Fibroblast of villous mesenchyme (primary cell): ENCODE measurements at places on chromosomes 12 and 14. TPM values are rescaled to one million over a fixed set of nuclear protein-coding genes. Genes with fewer than 3 reads are reported as not detected.

Gene WDR20
- 14.7 and 15.1 TPM in 2 replicates for total RNA-seq

Gene JAG2
- total RNA-seq = 0.86 and 1.9 TPM in 2 replicates

Gene PRB2
- not detected in 2 replicates for total RNA-seq

Gene OR4E2
- not detected in 2 replicates for total RNA-seq

Gene RPGRIP1
- total RNA-seq = under 0.01 TPM in 1 of 2 replicates, not detected in the other

Gene P3H3
- 91.1 and 117 TPM in 2 replicates for total RNA-seq
